ENCODE measurements at places on chromosomes 6 and 20.
A peak's percentile ranks its signal among the peaks of the same experiment; 100 is the strongest.

GRCh38 chr6:26389349-26389894, 6.5 kb downstream of the BTN2A2 start:
- DNase-seq = no peak

GRCh38 chr6:30618270-30618797, 694 bp downstream of the MRPS18B start:
- no peak for DNase-seq

DNA sequence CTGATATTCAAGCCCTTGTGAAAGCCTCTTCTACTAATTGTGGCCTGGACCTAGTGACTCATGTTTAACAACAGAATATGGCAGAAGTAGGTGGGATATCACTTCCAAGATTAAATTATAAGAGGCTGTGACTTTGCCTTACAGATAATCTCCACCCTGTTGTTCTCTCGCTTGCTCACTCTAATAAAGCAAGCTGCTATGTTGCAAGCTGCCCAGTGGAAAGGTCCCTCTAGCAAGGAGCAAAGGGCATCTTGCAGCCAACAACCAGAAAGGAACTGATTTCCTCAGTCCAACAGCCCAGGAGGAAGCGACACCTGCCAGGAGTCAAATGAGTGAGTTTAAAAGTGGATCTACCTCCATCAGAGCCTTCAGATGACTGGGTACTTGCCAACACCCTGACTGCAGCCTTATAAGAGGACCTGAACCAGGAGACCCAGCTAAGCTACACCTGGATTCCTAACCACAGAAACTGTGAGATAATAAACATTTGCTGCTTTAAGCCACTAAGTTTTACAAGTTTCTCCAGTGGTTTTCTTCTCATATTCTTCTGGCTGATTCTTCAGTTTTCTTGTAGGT, 112.6 kb downstream of the FRK start:
- DNase-seq = no peak

- DNase-seq = no peak
Measured at GRCh38 chr20:23080521-23080920, 5.6 kb downstream of the CD93 start.

DNA sequence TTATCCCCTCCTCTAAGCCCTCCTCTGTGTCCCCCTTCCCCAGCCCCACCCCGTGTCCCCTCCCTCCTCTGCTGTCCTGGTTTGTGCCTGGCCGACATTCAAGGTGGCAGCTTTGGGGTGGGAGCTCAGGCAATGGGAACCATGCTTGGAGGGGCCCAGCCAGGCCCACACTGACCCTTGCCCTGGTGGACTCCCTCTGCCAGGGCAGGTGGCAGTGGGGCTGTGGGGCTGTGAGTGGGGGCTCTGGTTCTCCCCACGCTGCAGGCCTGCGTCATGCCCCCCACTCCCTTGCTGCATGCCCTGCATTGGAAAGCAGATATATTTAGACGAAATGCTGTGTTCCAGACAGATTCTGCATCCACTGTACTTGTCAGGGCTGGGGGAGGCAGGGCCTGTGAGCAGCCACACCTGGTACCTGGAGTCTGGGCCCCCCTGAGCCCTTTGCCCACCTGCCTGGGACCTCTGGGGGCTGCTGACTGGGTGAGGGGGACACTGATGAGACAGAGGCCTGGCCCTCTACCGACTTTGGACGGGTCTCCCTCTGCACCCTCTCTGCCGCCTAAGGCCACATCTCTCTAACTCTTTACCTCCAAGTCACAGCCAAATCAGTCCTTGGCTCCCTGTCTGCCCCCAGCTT, 14.2 kb downstream of the DLGAP4 start:
- DNase-seq = no peak

DNA sequence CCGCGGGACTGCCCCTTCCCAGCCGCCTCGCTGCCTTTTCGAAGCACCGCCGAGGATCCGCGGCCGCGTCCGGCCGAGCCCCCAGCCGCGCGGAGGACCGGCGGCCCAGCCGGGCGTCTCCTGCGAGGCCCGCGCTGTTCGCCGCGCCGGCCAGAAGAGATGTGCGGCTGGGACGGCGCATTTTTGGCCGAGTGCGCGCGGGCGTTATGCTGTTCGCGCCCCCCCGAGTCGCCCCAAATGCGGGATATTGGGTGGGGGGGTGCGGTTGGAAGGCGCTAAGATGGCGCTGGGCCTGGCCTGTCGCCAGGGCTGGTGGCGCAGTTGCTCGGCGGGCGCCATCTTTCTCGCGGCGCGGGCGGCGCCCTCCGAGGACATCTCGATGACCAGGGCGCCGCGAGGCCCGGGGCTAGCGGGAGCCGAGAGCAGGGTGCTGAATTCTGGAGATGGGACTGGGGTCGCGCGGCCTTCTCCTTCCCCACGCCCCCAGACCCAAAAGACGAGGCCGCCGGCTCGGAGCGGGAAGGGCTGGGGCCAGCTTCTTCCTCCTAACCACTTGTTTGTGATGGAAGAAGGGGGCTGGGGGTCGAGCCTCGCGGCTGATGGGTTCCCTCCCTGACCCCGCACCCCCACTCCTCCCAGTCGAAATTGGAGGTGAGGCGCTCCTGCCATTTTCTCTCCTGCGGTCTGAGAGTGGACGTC, 1.5 kb downstream of the BICRAL start:
- DNase-seq = no peak

DNA sequence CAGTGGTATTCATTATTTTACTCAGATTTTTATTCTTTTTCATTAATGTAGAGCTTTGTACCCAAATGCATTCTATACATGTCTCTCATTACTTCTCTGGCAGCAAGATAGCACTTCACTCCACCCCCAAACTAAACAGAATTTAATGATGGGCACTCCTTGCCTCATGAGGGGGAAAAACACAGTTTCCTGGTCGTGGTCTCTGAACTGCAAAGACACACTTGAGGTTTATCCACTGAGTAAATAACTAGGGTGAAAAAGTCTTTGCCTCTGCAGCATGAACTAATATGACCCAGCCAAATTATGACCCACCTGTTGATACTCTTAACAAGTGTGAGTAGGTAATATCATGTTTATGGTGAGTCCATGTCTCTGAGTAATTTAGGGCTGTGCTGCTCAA, 785.2 kb upstream of the FLRT3 start:
- DNase-seq = no peak

DNA sequence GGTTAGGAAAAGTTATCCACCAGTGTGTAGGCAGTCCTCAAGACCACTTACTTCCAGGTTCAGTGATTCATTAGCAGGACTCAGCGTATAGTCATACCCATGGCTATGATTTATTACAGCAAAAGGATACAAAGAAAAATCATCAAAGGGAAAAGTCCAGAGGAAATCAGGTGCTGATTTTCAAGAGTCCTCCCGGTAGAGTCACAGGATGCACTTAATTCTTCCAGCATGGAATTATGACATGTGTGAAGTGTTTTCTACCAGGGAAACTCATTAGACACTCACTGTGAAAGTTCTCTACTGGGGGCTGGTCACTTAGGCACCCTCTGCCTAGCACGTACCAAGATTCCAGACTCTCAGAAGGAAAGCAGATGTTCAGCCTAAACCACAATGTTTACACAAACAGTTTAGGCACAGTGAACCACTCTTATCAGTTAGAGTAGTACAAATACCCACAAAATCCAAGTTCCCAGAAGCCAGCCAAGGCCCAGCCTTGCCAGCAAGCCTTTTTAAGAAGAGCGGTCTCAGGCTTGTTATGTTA, 10.2 kb downstream of the WFDC3 start:
- DNase-seq = peak; percentile 39

GRCh38 chr6:123838505-123839234, 35.0 kb downstream of the NKAIN2 start:
- no peak for DNase-seq

GRCh38 chr6:145863366-145863765, 48.8 kb upstream of the FBXO30 start:
- DNase-seq = no peak

DNA sequence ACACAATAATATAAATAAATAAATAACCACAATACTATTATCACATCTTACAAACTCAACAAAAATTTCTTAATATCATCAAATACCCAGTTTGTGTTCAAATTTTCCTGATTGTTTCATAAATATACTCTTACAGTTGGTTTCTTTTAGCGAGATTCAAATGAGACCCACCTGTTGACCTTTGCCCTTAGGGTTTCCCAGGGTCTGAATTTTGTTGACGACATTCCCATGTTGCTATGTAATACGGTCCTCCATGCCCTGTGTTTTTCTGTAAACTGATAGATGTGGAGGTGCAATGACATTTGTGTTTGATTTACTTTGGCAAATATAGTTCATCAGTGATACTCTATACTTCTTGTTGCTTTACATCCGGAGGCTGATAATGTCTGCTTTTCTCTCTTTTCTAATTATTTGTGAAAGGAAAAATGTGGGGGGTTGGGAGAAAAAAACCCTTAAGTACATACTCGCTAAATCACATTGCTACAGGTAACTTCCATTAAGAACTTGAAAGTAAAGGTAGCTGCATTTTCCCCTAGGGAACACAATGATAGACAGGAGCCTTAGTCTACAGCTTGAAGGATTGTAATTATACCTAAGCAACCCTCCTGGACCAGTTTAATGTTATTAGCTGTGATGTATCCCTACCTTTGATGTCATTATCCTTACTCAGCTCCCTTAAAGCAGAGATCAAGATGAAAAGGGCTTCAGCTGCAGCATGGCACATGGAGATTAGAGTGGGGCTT, 6.6 kb downstream of the MOG start:
- no peak for DNase-seq

DNA sequence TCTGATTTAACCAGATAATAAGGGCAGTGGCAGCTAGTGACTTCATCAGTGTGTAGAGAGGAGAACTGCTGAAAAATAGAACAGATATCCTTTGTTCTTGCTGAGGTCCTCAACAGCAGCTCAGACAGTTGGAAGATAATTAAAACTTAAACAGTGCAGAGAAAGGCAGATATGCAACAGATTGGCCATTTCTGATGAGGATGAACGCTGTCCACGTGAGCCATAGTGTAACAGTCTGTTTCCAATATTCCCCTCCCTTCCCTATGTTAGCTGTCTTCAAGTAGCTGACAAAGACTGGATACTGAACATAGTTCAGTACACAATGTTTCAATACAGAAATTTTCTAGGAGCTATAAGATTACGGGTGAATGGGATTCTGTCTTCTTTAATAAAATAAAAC, 291.4 kb downstream of the BTBD9 start:
- no peak for DNase-seq

GRCh38 chr20:1427457-1428054, 34.7 kb upstream of the FKBP1A start:
- DNase-seq = no peak
